ENCODE measurements at places on chromosomes 3 and 15. TPM values are rescaled to one million over a fixed set of nuclear protein-coding genes. Genes with fewer than 3 reads are reported as not detected.

GRCh38 chr3:44224131-44224530, 17.6 kb upstream of the TOPAZ1 start:
- peaks cover 6% of the 10 kb centered on the region for H3K27me3 ChIP-seq
- H3K4me1 ChIP-seq = peaks cover 11% of the 10 kb centered on the region
- no peak for DNase-seq

- H3K36me3 ChIP-seq = no peaks in the 10 kb centered on the region
- peaks cover 14% of the 10 kb centered on the region for H3K27me3 ChIP-seq
- no peak for DNase-seq
- peaks cover 2% of the 10 kb centered on the region for H3K4me1 ChIP-seq
- H3K4me3 ChIP-seq = no peak overlapping the region
- H3K27ac ChIP-seq = no peak overlapping the region
These were observed 34.0 kb upstream of the NPHP3 start for GRCh38 chr3:132756108-132756650.

GRCh38 chr15:33612721-33613304, 302.0 kb downstream of the RYR3 start:
- H3K27ac ChIP-seq = no peak overlapping the region
- H3K27me3 ChIP-seq = peaks cover 1% of the 10 kb centered on the region
- no peaks in the 10 kb centered on the region for H3K36me3 ChIP-seq
- H3K4me1 ChIP-seq = no peaks in the 10 kb centered on the region
- no peak overlapping the region for H3K4me3 ChIP-seq
- DNase-seq = no peak

DNA sequence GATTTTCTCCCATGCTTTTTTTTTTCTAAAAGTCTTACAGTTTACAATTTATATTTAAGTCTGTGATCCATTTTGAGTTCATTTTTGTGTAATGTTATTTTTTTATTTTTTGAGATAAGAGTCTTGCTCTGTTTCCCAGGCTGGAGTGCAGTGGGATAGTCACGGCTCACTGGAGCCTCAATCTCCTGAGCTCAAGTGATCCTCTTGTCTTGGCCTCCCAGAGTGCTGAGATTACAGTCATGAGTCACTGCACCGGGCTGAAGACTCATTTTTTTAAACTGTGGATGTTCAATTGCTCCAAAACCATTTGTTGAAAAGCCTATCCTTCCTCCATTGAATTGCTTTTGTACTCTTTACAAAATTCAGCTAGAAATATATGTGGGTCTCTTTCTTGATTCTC, 19.5 kb downstream of the LNP1 start:
- no peaks in the 10 kb centered on the region for H3K4me1 ChIP-seq
- H3K36me3 ChIP-seq = no peaks in the 10 kb centered on the region
- H3K27me3 ChIP-seq = no peaks in the 10 kb centered on the region
- no peak overlapping the region for H3K27ac ChIP-seq
- no peak for DNase-seq

DNA sequence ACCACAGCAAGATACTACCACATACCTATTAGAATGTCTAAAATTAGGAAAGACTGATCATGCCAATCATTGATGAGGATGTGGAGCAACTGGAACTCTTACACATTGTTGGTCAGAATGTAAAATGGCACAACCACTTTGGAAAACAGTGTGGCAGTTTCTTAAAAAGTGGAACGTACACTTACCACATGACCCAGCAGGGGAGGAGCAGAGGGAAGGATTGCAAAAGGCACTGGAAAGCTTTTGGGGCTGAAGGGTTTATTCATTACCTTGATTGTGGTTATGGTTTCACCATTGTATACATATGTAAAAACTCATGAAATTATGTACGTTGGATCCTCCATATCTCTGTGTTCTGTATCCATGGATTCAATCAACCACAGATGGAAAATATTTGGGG, 3.3 kb upstream of the EHD4 start:
- no peak for DNase-seq
- H3K36me3 ChIP-seq = no peaks in the 10 kb centered on the region

GRCh38 chr3:8649757-8650156, 5.2 kb upstream of the SSUH2 start:
- H3K27ac ChIP-seq = no peak overlapping the region
- no peaks in the 10 kb centered on the region for H3K4me1 ChIP-seq
- no peak for DNase-seq
- H3K4me3 ChIP-seq = no peak overlapping the region

The DCBLD2 gene
- total RNA-seq = 7.8 TPM

DNA sequence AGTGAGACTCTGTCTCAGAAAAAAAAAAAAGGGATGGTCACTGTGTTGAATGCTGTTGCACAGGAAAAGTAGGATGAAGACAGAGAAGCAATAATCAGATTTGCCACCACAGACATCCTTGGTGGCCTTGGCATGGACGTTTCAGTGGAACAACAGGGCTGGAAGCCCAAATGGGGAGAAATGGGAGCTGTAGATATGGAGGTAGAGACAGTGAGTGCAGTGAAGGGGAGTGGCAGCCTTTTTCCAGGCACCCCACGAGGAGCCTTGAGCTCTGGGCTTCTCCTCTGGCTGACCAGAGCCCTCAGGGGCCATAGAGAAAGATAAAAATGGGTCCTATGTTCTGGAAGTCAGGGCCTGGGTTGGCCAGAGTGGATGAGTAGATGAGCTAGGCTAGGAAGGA, 12.3 kb upstream of the DOCK3 start:
- H3K4me1 ChIP-seq = peaks cover 11% of the 10 kb centered on the region
- H3K4me3 ChIP-seq = no peak overlapping the region
- no peaks in the 10 kb centered on the region for H3K36me3 ChIP-seq
- no peak overlapping the region for H3K27ac ChIP-seq

DNA sequence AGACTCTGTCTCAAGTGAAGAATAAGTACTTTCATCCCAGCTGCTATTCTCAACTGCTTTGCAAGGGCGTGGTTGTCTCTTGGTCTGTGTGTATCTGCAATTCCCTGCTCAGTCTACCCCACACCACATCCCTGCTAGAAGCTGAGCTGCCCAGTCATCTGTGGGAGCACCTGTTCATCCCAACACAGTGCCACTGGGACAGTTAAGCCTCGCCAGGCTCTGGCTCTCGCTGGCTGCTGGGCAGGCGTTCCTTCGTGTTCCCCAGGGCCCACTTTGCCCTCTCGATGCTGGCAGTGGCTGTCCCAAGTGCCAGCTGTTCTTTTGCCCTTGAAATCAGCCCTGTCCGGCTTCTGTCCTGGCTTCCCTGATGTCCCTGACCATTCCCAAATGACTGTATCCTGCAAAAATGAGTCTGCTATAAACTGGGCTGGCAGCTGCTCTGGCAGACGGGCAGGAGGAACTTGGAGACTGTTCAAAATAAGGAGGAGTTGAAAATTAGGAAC, 91.6 kb upstream of the KLHL25 start:
- H3K36me3 ChIP-seq = no peaks in the 10 kb centered on the region
- no peak for DNase-seq
- no peak overlapping the region for H3K27ac ChIP-seq
- H3K27me3 ChIP-seq = peaks cover 48% of the 10 kb centered on the region
- no peak overlapping the region for H3K4me3 ChIP-seq

The IGSF11 gene
- 0.78 TPM for total RNA-seq

DNA sequence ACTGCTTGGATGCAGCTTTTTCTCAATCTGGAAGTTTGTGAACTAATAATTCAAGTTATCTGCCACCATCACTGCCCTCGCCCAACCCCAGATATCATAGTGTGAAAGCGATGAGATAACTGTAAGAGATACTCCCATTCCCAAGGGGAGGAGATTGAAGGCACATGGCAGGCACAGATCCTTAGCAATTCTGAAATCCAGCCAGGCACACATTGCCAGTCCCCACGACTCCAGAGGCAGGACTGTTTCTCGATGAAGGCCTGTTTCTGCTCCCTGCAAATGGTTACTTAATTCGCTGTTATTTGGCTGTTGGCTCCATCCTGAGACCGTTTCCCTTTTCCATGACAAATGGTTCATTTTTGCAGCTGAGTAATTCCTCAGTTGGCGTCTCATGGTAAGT, 63.2 kb upstream of the NEDD4 start:
- H3K27me3 ChIP-seq = no peaks in the 10 kb centered on the region
- H3K27ac ChIP-seq = no peak overlapping the region
- H3K36me3 ChIP-seq = peaks cover 3% of the 10 kb centered on the region
- no peak overlapping the region for H3K4me3 ChIP-seq
- H3K4me1 ChIP-seq = no peaks in the 10 kb centered on the region

GRCh38 chr3:168383573-168383972, 287.8 kb upstream of the GOLIM4 start:
- H3K27ac ChIP-seq = no peak overlapping the region
- H3K36me3 ChIP-seq = no peaks in the 10 kb centered on the region
- no peak for DNase-seq
- H3K4me1 ChIP-seq = no peaks in the 10 kb centered on the region
- peaks cover 3% of the 10 kb centered on the region for H3K27me3 ChIP-seq
- H3K4me3 ChIP-seq = no peak overlapping the region

The HRH1 gene
- not detected for total RNA-seq

The RTP3 gene
- total RNA-seq = not detected

The WDR49 gene
- total RNA-seq = 1.4 TPM

The SHC4 gene
- total RNA-seq = not detected

DNA sequence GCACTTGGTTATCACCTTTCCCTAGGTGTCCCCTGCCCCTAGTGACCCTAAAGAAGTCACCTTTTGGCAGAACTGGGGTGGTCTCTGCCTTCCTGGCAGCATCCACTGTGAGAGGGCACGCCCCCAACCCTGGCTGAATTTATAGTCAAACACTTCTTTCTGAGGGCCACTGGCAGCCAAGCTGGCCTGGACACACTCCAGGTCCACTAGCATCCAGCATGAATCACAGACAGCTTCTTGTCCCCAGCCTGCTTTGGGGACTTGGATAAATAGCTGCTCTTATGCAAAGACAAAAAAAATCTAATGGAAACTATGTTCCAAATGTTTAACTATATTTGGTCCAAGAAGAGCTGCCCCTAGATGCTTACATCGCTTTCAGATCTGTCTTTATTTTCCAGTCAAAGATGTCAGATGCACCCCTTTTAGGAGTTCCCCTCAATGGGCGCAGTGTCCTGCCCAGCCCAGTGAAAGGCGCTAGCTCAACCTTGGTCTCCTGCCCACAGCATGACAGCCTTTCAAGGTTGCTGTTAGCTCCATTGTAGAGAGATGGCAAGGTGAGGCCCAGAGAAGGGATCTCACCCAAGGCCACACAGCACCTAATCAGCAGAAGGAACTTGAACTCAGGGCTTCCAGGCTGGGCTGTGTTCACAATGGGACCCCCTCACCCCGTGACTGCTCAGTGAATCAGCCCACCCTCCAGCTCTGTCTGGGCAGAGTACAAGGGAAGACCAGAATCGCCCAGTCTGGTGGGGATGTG, 7.0 kb downstream of the RASL12 start:
- no peaks in the 10 kb centered on the region for H3K4me1 ChIP-seq
- no peaks in the 10 kb centered on the region for H3K36me3 ChIP-seq
- no peak overlapping the region for H3K27ac ChIP-seq
- no peak overlapping the region for H3K4me3 ChIP-seq
- peaks cover 33% of the 10 kb centered on the region for H3K27me3 ChIP-seq
- no peak for DNase-seq

GRCh38 chr3:151219056-151219455, 16.0 kb upstream of the GPR171 start:
- H3K27me3 ChIP-seq = no peaks in the 10 kb centered on the region
- no peak for DNase-seq
- H3K27ac ChIP-seq = no peak overlapping the region
- no peaks in the 10 kb centered on the region for H3K36me3 ChIP-seq
- no peak overlapping the region for H3K4me3 ChIP-seq

DNA sequence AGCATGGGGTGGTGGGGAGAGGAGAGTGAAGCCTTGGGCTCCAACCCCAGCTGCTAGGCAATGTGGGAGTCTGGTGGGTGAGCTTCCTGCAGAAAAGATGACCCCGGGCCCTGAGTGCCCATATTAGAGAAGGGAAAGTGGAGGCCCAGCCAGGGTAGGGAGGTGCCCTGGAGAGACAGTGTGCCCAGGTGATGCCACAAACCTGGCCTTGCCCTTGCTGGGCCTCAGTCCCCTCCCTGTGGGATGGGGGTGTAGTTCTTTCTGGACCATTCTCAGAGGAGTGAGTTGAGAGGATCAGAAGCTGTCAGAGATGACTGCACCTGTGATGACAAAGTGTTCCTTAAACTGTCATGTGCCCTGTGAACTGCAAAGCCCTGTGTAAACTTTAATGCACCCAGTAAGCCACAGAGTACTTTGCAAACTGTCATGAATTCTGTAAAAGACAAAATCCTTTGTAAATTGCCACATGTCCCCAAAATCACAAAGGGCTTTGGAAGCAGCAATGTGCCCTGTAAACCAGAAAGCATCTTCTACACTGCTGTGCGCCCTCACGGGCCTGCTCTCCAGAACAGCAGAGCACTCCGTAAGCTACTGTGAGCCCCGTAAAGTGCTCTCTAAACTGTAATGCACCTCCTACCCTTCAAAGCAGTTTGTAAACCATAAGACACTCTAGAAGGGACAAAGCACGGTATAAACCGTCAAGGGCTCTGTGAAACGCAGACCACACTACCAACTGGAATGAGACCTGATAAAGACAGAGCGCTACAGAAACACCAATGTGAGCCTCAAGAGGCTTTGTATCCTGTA, 51.3 kb upstream of the FGD5 start:
- no peaks in the 10 kb centered on the region for H3K36me3 ChIP-seq
- no peak for DNase-seq
- no peak overlapping the region for H3K27ac ChIP-seq
- no peaks in the 10 kb centered on the region for H3K27me3 ChIP-seq
- no peaks in the 10 kb centered on the region for H3K4me1 ChIP-seq
- H3K4me3 ChIP-seq = no peak overlapping the region

- H3K27me3 ChIP-seq = peaks cover 6% of the 10 kb centered on the region
- no peaks in the 10 kb centered on the region for H3K4me1 ChIP-seq
- no peaks in the 10 kb centered on the region for H3K36me3 ChIP-seq
- no peak for DNase-seq
These were observed 77.0 kb upstream of the RBMS3 start for GRCh38 chr3:29203851-29204250.

DNA sequence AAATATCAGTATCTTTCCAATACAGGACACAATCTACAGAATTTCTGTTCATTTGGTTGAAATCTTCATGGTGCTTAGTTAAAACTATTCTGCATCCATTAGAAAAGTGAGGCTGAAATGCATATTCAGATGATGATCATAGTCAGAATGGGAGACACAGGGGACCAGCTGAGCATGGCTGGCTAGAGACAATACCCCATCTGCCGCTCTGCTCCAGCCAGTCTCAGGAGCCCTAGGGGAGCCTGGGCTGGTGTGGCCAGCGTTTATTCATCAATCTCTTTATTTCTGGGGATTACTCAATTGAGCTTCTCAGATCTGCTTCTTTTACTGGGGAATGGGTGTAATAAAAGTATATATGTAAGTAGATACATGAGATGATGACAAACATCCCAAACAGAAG, 470.9 kb upstream of the CDIN1 start:
- no peaks in the 10 kb centered on the region for H3K4me1 ChIP-seq
- no peak overlapping the region for H3K27ac ChIP-seq
- H3K27me3 ChIP-seq = no peaks in the 10 kb centered on the region
- DNase-seq = no peak

DNA sequence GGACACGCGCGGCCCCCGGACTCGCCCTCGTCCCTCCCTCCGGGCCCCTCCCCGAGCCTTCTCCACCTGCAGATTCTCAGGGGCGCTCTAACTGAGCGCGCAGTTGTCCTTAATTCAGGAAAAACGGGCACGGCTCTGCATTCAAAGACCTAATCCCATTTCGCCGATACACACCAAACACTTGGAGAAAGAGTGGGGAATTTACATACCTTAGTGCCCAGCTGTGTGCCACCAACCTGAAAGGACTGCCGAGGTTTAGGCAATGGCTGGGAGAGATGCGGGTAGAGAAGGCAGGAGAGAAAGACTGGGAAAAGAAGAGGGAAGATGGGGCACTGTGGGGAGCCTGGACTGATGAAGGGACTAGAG, 21.8 kb downstream of the IGDCC3 start:
- peaks cover 5% of the 10 kb centered on the region for H3K4me1 ChIP-seq
- DNase-seq = no peak
- H3K36me3 ChIP-seq = no peaks in the 10 kb centered on the region
- H3K27me3 ChIP-seq = peaks cover 45% of the 10 kb centered on the region

The LOXL1 gene
- total RNA-seq = 1.9 TPM
